NCI-H2081 (cell line): ENCODE measurements at places on chromosomes 5 and 9.

GRCh38 chr5:134226441-134227192 is 744 bp upstream of the PPP2CA start:
- DNase-seq: peak; percentile 77

- no peak for DNase-seq
Measured at GRCh38 chr5:94103514-94104245, 362.3 kb upstream of the POU5F2 start.

DNA sequence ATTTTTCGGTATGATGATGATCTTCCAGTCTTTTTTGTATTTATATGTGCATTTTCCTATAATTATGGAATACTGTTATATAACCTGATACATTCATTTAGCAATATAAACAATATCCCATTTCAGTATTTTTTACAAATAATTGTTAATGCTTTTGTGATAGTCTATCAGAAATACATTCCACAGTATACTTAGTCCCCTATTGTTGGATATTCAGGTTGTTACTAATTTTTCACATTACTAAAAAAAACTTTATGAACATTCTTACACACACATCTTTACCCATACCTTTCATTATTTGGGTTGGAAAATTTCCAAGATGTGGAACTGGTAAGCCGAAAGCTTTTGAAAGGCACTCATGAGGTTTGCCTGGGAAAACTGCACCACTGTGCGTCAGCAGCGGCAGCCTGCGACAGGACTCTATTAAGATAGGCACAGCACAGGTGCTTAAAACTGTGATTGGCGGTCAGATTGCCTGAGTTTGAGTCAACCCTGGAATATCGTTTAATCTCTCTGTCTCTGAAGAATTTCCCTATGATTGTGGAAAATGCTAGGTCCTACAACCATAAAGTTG is 147.5 kb upstream of the ERCC6L2 start:
- no peak for DNase-seq

- DNase-seq: peak; percentile 23
Measured at GRCh38 chr5:108168915-108169314, 213.0 kb downstream of the FBXL17 start.

DNA sequence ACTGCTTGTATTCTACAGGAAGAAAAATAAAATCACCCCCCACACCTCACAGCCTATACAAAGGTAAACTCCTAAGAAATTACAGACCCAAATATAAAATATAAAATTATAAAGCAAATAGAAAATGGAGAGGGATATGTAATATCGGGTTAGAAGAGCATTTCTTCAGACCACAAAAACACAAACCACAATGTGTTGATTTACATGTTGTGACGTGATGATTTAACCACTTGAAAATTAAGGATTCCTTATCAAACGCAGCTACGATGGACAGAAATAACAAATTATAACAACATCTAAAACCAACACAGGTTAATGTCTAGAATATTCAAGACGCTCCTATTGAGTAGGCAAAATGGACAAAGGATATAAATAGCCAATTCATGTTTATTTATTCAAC is 26.3 kb downstream of the SSBP2 start:
- DNase-seq: no peak

GRCh38 chr5:5558102-5558501 is 135.6 kb downstream of the ICE1 start:
- DNase-seq: no peak

GRCh38 chr5:167633931-167634341 is 657.5 kb upstream of the WWC1 start:
- no peak for DNase-seq

DNA sequence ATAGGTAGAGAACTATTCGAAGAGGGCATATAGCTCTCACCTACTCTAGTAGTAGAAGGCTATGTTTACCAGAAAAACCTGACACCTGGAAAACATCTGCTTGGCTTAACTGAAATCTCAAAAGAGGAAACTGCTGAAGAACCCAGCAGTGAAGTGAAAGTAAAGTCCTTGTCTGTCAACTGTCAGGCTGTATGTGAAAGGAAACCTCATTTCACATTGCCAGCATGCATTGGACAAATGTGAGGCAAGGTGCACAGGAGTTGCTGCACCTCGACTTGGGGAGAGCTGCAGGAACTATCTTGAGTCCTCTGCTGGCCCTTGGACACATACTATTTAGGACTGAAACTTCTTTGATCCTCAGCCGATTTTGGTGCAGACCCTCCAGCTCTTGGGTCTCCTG is 53.3 kb downstream of the NREP start:
- DNase-seq: no peak

DNA sequence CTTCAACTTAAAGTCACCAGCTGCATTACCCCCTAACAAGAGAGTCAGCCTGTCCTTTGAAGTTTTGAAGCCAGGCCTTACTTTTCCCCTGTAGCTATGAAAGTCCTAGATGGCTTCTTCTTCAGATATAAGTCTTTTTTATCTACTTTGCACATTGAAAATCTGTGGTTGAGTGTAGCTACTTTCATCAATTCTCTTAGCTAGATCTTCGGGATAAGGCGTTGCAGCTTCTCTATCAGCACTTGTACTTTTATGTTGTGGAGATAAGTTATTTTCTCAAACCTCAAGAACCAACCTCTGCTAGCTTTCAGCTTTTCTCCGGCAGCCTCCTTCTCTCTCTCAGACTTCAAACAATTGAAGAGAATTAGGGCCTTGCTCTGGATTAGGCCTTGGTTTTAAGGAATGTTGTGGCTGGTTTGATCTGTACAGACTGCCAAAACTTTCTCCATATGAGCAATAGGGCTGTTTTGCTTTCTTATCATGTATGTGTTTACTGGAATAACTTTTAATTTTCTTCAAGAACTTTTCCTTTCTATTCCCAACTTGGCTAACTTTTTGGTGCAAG is 21.6 kb downstream of the CATSPER3 start:
- no peak for DNase-seq

DNA sequence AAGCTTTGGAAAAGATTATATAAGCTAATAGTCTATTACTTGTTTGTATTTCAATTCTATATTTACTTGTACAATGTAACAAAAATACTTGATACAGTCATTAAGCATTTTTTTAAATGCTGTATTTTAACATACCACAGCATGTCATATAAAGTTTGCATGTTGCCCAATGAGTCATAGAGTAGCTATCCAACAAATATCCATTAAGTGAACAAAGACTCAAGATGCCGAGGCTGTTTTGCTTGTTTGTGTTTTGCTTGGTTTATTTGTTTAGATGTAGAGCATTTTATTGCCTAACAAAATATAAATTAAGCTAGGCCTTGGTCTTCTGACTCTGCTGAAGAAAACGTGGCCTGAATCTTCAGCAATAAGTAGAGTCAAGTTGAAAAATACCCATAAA is 1584.3 kb upstream of the NUDT12 start:
- no peak for DNase-seq

- DNase-seq: no peak
Measured at GRCh38 chr5:143671674-143672569, 140.0 kb upstream of the HMHB1 start.

DNA sequence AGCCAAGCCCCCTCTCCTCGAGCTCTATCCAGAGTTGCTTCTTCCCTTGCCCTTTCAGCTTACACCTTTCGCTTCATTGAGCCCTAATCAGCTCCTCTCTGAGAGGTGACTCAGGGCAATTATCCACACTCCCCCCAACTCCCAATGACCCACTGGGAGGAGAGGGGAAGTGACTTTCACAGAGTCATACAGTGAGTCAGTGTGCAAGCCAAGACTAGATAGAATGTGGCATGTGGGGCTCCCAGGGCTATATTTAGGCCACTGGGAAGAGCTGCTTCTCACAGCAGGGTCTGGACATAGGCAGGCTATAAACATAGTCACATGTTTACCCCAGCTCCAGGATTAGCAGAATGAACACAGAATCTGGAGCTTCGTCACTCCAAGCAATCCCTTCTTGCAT is 57.4 kb downstream of the NRG2 start:
- no peak for DNase-seq

- no peak for DNase-seq
Measured at GRCh38 chr5:76754668-76755078, 38.7 kb downstream of the F2R start.

DNA sequence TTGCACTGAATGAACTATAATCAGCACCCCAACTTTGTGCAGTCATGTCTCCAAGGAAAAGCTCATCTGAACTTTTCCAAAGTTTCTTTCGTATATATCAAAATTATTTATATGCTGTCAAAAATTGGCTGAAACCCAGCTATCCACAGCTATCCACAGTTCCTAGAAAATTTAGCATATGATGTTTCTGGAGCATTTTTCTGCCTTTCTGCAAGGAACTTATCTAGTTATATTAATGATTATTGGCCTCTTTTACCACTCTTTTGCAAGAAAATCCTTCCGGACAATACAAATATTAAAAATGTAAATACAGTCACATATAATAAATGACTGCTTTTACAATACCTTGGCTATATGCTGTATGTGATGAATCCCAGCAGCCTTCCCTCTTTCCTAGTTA is 270.2 kb downstream of the TMEM167A start:
- no peak for DNase-seq

- peak; percentile 72 for DNase-seq
Measured at GRCh38 chr9:68437785-68438184, 81.4 kb downstream of the PGM5 start.

- DNase-seq: no peak
Measured at GRCh38 chr5:160699301-160699700, 152.7 kb downstream of the ATP10B start.

- no peak for DNase-seq
Measured at GRCh38 chr5:139494832-139495231, 12.3 kb upstream of the STING1 start.

- no peak for DNase-seq
Measured at GRCh38 chr9:136644343-136644592, 18.4 kb upstream of the EGFL7 start.

- DNase-seq: no peak
Measured at GRCh38 chr9:114674798-114675540, 7.0 kb downstream of the TEX48 start.

- no peak for DNase-seq
Measured at GRCh38 chr5:14213813-14214585, 70.9 kb downstream of the TRIO start.

- no peak for DNase-seq
Measured at GRCh38 chr5:170511551-170512258, 7.9 kb downstream of the KCNIP1 start.

DNA sequence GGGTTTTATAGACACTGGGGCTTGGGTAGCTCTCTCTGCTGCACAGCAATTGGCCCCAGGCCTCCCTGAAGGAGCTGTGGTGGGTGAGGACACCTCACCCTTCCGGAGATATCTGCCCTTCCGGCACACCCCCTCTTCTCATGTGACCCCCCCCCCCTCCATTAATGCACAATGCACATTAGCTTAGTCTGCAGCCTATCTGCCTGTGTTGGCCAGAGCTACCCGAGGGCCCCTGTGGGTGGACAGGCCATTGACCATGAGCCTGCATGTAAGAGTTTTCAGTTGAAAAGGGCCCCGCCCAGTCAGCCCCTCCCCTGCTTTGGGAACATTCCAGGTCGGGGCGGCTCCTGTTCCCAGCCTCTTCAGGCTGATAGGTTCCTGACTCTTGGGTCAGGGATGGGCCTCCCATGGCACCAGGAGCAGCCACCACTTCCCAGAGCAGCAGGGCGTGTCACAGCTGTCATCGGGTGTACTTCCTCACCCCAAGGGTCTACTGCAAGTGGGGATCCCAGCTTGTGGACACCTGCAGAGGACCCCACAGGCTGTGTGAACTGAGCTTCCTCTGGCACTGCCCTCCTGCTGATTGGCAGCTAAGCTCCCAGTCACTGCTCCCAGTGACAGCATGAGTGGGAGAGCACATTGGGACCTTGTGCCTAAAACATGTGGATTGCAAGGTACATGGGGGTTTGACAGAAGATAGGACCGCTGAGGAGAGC is 17.8 kb downstream of the PHF2 start:
- DNase-seq: no peak

- DNase-seq: no peak
Measured at GRCh38 chr5:24226479-24226878, 418.3 kb downstream of the CDH10 start.

GRCh38 chr5:23014266-23014665 is 161.1 kb upstream of the CDH12 start:
- peak; percentile 64 for DNase-seq

GRCh38 chr5:79754865-79755555 is 65.4 kb downstream of the CMYA5 start:
- DNase-seq: no peak

GRCh38 chr5:21212026-21212425 is 1224.0 kb upstream of the CDH18 start:
- DNase-seq: no peak
